ENCODE measurements at places on chromosomes 13 and 19.

DNA sequence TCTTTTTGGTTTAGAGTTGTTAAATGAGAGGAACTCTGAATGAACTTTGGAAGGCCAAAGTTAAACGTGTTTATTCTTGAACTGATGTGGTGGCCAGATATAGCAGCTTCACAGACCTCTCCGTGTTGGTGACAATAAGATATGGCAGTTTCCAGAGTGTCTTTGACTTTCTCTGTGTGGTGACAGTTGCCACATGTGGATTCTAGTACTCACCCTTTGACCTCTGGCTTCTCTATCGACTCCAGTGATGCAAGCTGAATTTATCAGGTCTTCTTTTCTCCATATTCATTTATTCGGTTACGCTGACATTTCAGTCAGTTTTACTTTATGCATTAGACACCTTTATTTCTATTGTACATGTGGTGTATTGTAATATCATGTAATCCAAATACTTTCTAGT, 1469.5 kb downstream of the SLITRK1 start:
- no peak for DNase-seq

DNA sequence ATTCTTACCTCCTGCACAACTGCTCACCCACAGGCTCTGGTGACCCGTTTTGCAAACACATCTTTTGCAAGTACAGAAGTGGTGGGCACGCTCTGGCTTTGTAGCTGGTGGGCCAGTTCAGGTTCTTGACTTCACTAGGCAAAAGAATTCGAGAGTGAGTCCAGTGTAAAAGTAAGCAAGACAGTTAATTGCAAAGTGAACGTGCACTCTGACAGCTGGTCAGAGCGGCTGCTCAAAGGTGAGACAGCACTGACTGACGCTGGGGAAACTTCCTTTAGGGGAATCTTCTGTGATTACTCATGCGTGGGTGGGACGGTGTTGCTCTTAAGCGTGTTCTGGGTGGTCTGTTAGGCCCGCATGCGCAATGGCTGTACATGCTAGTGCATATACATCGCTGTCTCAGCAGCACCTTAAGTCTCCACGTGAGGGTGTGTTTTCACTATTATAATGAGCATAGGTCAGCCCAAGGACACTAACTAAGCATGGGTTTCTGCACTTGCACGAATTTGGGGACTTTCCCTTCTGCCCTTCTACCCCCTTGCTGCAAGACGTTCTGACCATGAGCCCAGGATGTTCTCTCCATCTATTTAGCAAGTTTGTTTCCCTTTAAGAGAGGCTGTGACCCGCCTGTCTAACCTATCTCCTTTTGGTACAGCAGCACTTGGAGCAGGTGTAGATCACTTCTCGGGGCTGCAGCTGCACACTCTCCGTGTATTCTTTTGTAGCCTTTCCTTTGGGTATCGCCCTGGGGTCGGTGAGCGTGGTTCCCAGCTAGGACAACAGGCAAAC, 30.2 kb upstream of the CD33 start:
- DNase-seq = peak; percentile 11

GRCh38 chr13:22893204-22893603, 287.6 kb upstream of the SGCG start:
- DNase-seq = no peak

- DNase-seq = no peak
Observed at GRCh38 chr13:113470073-113470472, 16.8 kb upstream of the ADPRHL1 start.

DNA sequence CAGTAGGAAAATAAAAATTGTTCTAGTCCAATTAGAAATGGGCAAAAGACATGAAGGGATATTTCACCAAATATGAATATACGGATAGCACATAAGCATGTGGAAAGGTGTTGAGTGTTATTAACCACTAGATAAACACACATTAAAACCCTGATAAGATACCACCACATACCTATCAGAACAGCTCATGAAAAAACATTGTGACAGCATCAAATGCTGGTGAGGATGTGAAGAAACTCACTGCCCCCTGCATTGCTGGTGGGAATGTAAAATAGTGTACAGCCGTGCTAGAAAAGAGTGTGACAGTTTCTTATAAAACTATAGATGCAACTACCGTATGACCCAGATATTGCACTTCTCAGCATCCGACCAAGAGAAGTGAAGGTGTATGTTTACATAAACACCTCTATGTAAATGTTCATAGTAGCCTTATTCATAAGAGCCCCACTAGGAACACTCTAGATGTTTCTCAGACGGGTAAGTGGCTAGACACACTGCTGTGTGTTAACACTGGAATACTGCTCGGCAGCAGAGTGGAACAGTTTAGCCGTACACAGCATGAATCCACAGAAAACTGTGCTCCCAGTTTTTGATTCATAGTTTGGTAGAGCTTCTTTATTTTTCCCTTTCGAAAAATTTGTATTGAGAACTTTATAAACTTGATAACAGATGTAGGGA, 321.1 kb downstream of the MYO16 start:
- no peak for DNase-seq

GRCh38 chr13:51746802-51747201, 57.2 kb downstream of the DHRS12 start:
- DNase-seq = no peak

- DNase-seq = no peak
Observed at GRCh38 chr19:19567391-19567790, 29.3 kb downstream of the CILP2 start.

DNA sequence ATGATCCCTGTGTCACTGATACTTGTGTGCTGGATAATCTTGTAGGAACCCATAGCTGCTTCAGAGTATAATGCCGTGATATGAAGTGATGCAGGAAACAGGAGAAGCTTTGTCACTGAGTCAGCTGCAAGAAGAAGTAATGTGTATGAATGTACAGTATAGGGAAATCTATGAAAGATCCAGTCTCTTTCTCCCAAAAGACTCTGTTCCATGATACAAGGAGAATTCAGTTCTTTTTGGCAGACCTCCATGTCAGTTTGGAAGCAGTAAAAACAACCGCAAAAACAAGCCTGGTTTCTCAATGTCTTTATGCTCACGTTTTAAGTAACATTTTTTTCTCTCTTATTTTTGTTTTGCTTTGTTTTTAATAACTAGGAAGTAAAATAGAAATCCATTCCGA, 33.9 kb downstream of the PCDH17 start:
- DNase-seq = no peak

DNA sequence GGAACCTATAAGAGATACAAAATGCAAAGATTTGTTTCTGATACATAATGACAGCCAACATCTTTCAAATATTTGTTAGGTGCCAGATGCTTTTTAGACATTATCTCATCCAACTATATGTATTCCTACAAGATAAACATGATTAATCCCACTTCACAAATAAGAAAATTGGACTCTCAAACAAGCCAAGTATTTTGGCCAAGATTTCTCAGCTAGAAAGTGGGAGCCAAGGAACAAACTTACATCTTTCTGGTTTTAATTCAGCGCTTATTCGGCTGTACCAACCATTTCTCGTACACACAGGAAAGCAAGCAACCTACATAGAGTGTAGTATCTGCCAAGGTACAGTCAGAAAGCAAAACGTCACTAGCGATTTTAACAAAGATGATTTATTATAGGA, 85.7 kb upstream of the SERP2 start:
- no peak for DNase-seq

DNA sequence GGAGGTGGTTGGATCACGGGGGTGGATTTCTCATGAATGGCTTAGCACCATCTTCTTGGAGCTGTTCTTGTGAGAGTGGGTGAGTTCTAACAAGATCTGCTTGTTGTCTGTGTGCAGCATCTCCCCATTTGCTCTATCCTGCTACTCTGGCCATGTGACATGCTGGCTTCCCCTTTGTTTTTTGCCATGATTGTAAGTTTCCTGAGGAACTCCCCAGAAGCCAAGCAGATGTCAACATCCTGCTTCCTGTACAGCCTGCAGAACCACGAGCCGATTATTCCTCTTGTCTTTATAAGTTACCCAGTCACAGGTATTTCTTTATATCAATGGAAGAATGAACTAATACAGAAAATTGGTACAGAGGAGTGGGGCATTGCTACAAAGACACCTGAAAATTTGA, 2.3 kb upstream of the SIGLEC12 start:
- no peak for DNase-seq

- no peak for DNase-seq
Observed at GRCh38 chr13:26895808-26896466, 135.4 kb upstream of the GPR12 start.

- DNase-seq = no peak
Observed at GRCh38 chr13:23725922-23726321, 155.7 kb downstream of the TNFRSF19 start.

DNA sequence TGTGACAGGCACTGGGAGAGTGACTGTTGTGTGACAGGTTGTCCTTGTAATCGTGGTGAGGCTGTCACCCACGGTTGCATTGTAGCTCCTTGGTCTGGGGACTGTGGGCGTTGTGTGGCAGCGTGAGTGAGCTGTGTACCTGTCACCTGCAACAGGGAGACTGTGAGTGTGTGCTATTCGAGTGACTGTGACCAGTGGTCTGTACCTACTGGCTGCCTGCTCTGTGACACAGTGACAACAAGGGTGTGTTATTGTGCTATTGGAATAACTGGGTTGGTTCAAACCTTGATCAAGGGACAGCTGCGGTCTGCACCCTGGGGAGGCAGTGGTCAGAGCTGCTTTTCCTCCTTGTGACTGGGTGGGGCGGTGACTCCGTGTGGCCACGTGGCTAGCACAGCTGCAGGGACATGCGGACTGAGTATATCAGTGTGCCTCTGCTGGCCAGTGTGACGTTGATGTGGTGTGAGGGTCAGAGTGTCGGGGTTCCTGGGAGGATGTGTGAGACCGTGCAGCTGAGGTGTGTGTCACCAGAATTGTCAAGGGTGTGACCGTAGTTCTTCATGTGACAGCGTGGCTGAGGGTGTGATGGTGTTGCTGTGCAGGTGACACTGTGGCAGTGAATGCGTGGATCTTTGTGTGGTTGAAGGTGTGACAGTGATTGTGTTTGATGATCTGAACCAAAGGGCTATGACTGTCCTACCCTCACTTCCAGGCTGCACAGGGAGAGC, 10.1 kb upstream of the NFIX start:
- no peak for DNase-seq

GRCh38 chr13:50257646-50258045, 242.4 kb downstream of the KCNRG start:
- no peak for DNase-seq

GRCh38 chr19:33691736-33692135, 70.0 kb downstream of the CHST8 start:
- no peak for DNase-seq

- DNase-seq = no peak
Observed at GRCh38 chr19:28289295-28290063, 923.5 kb downstream of the UQCRFS1 start.

GRCh38 chr13:73299787-73300186, 241.0 kb downstream of the KLF5 start:
- DNase-seq = no peak

DNA sequence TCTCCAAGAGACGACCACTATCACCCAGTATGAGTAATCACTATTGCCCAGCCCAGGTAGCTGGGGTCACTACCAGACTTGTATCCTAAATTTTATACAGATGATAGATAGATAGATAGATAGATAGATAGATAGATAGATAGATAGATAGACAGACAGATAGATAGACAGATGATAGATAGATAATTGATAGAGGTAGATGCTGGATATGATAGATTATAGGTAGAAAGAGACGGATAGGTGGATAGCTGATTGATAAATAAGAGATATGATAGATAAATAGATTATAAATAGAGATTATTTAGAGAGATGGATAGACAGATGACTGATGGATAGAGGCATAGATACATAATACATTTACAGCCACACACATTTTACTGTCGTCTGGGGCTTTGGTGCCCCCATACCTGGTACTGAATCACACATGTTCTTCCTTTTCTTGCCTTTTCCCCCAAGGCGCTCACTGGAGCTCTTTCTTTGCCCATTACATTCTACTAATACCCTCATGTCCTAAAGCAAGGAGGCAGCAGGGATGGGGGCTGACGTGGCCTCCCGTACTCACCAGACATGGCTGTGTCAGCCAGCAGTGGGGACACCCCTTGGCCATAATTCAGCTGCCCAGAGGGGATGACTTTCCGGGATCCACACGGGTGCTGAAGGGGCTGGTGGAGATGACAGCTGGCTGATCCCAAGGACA, 44.6 kb upstream of the CCNE1 start:
- DNase-seq = no peak

DNA sequence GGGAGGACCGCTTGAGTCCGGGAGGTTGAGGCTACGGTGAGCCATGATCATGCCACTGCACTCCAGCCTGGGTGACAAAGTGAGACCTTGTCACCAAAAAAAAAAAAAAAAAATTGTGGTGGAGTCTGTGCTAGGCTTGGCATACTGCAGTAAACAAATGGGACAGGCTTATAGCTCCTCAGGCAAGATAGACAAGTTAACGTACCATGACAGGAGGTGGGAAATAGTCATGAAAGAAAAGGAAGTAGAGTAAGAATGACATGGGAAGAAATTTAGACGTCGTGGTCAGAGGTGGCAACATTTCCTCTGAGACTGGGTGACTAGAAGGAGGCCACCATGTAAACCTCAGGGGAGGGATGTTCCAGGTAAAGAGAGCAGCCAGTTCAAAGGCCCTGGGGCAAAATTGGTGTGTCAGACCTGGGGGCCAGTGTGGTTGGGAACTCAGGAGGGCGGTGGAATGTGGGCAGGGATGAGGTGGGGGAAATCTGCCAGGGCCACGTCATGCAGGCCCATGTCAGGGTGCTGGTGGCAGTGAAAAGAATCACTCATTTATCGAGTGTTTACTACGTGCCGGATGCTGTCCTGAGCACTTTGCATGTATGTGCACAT, 5.6 kb downstream of the SNRPA start:
- peak; percentile 43 for DNase-seq

DNA sequence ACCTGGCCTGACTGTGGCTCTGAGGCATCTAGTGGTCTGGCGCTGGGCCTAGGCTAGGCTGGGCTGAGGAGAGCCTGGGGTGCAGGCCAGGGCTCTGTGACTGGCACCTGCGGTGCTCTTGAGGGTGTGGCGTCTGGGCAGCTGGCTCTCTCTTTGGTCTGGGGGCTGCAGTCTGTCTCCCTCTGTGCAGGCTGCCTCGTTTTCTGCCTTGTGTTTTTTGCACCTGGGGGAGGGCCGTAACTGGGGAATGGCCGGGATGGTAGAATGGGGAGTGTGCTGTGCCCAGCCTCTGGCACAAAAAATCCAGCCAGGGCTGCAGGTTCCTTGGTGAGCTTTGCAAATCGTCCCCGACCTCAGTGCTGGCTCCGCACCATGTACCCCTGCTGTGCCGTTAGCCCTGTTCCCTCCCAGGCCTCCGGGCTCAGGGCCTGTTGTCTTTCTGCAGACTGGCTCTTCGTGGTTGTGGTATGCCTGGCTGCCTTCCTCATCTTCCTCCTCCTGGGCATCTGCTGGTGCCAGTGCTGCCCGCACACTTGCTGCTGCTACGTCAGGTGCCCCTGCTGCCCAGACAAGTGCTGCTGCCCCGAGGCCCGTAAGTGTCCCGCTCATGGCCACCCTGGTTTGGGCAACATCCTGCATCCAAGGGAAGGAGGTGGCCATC, 6.5 kb upstream of the USF2 start:
- no peak for DNase-seq
